ENCODE measurements at places on chromosomes 6 and 20.
A peak's percentile ranks its signal among the peaks of the same experiment; 100 is the strongest.

- no peak for ATAC-seq
These were observed 104.9 kb downstream of the ASXL1 start for GRCh38 chr20:32462900-32463641.

DNA sequence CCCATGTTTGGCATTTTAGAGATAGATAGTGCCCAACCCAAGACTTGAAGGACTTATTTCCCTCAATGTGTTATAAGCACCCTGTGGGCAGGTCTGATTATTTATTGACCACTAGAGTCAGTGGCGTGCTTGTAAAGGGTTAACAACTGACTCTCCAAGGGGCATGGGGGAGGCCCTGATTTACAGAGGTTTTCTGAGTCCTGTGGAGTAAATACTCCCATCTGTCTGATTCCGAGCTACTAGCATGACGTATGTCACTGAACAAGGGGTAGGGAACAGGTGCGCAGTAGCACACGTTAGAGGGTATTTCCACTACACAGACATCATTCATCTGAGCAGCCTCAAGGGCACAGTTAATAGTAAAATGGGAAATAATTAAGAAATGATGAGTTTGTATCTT is 17.4 kb upstream of the TRAM2 start:
- ATAC-seq = no peak

- peak; percentile 52 for ATAC-seq
These were observed 2.4 kb upstream of the DBNDD2 start for GRCh38 chr20:45405571-45406259.

DNA sequence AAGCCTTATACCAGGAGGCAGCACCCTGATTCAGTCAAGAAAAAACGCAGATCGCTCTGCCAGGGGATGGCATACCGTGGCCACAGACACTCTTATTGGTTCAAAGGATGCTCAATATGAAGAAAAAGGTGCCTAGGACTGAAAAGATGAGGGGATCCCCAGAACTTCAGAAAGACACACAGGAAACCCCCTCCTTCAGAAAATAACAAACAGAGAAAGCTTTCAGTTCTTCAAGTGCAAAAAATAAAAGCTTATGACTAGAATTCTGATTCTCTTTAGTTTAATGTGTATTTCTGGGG is 17.7 kb upstream of the MYB start:
- ATAC-seq = no peak

DNA sequence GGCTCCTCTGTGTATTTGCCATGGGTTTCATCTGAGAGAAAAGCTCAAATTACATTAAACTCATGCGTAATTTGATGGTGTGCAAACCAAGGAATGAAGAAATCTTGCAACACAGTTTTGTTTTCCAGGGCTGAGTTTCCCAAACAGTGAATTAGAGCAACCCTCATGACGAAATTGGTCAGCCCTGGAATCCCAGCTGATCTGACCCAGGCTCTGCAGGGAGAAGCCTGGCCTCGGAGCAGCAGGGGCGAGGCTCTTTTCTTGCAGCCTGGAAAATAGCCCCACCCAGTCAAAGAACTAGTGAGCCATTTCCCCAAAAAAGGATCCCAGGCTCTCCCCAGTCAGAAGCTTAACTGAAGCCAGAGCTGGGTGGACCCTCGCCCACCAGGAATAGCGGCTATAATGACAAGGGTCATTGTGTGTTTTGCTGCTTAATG is 107.3 kb upstream of the SNX9 start:
- peak; percentile 92 for ATAC-seq

DNA sequence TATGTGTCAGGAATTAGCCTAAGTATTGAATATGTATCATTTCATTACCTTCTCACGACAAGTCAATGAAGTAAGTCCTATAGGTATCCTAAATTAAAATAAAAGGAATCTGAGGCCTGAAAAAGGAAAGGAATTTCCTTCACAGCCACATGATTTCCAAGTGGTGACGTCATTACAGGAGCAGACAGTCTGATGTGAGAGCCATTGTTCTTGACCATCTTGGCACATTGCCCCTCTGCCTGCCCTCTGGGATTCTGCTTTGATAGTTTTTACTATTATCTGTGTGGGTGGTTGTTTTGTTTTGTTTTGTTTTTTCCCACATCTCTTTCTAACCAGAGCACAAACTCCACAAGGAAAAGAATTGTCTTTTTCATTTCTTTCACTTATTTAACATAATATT is 219.8 kb upstream of the UFL1 start:
- no peak for ATAC-seq
